ENCODE measurements at places on chromosomes 1 and 21. TPM values are rescaled to one million over a fixed set of nuclear protein-coding genes. Genes with fewer than 3 reads are reported as not detected.

DNA sequence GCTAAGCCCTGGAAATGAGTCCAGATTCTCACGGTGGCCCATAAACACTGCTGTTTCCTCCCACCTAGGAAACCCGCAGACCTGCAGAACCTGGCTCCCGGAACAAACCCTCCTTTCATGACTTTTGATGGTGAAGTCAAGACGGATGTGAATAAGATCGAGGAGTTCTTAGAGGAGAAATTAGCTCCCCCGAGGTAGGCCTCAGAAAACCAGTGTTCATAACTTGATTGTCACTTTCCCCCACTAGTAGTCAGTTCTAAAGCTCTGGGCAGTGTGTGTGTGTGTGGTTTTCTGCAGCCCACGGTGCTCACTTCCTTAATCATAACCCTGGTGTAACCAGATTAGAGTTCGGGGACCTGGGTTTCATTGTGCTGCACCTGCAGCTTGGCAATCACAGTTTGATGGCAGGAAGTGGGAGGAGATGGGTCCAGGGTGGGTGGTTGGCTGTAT, 39.1 kb downstream of the CLIC6 start:
- no peak for DNase-seq

GRCh38 chr1:225888289-225888897, 553 bp downstream of the LEFTY1 start:
- no peak for DNase-seq

DNA sequence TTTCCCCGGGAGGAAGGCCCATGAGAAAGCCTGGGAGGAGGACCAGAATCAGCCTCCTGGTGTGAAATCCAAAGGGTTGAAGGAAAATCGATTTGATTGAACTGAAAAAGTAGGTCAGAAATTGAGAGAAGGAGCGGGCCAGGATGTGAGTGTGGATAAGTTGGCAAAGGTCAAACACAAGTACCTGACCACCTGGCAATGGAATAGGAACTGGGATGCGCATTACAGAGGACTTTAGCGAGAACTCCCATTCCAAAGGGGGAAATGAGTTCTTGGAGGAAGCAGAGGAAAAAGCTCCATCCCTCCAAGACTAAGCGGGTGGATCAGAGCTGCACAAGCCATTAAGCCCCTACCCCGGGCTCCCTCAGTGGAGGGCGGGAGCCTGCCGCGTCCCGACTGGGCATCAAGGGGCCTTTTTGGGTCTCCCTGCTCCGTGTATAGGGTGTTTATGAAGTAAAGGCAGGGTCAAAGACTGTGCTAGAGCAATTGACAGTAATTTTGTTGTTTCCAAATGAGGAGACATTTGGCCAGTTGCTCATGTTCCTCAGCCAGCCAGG, 56.4 kb downstream of the TGFB2 start:
- no peak for DNase-seq

DNA sequence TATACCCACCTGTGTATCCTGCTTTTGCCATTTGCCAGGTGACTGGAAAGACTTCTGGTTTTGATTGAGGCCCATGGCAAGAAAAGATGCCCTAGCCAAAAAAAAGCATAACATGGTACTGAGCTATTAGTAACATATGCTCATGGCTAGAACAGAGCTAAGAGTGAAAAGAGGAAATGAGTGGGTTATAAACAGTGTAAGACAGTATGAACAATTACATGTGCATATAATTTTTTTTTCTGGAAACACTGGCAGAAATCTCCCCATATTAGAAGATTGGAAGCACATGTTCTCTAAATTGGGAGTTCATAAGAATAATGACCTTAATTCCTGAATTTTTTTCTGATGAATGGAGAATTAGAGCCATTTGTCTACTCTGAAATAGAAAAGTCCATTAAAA, 41.2 kb upstream of the PDC start:
- no peak for DNase-seq

DNA sequence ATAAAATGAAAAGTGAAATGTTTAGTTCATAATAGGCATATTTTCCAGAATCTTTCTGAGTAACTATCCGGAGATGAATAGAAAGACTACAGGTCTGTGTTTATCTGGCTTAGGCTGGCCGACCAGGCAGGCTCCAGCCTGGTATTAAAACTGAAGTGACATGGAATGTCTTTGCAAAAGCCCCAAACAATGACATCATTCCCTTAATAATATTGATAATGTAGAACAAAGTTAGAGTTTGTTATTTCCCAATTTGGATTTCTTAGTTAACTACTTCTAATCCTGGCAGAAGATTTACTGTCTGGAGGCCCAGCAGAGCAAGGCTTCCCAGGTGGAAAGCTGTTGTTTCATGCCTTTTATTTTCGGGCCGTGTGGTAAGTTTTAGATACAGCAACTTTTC, 207.7 kb downstream of the GREM2 start:
- DNase-seq = no peak

DNA sequence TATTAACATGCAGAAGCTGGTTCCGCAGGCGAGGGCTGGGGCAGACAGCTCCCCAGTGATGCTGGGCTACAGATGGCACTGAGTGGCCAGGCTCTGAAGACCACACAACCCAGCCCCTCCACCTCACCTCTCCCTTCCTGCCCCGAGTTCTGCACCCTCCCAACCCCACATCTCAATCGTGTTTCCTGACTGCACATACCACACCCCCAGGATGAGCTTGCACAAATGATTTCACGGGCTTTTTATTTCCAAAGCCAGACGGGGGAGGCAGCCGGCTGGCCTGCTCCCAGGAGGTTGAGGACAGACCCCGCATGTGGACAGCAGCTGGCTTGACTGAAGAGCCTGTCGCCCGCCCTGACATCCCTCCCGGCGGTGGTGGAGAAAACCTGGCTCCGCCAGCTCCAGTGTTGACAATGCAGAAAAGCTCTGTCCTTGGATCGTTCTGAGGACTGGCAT, 21.4 kb upstream of the ALDH4A1 start:
- DNase-seq = no peak

- DNase-seq = no peak
Observed at GRCh38 chr1:204563780-204564179, 47.6 kb downstream of the MDM4 start.

- DNase-seq = no peak
Observed at GRCh38 chr21:17784604-17785402, 34.4 kb downstream of the C21orf91 start.

DNA sequence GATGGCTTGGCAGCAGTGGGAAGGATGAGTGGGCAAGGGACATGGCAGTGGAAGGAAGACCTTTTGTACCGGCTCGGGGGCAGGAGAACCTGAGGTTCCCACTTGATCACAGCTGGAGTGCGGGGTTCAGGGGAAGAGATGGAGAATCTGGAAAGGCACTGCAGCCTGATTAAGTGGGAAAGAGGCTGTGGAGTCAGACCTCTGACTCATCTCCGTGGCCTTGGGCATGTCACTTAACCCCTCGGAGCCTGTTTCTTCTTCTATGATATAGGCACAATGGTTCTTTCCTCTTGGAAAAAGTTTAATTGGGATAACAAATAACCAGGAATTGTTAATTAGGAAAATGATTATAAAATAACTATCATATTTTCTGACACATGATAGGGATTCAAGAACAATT, 13.1 kb upstream of the TMEM61 start:
- no peak for DNase-seq

DNA sequence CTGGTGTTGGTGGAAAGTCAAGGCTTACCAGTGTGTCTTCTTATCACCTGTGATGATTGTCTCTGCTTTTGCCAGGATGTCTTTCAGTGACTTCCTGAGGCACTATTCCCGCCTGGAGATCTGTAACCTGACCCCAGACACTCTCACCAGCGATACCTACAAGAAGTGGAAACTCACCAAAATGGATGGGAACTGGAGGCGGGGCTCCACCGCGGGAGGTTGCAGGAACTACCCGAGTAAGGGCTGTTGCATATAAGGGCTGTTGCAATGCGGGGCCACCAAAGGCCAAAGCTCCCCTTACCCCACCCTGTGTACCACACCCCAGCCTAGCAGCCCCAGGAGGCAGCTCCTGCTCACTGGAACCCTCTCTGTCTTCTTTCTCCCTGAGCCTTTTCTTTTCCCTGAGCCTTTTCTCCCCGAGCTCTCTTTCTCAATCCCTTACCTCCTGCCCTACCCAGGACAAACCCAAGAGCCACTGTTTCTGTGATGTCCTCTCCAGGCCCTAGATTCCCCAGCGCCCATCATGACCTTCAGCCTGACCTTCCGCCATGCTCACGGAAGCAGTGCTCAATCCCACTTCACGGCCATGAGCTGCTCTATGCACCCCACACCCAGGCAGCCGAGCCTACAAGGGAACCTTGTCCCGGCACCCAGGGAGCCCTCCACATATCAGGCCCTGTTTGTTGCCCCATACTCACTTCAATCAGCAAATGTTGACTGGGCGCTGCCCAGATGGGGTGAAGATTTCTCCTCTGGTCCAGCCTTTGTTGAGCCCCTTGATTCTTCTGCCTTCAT, 40.6 kb downstream of the CAPN2 start:
- DNase-seq = no peak

- no peak for DNase-seq
Observed at GRCh38 chr1:197481101-197481500, 213.0 kb downstream of the CRB1 start.

DNA sequence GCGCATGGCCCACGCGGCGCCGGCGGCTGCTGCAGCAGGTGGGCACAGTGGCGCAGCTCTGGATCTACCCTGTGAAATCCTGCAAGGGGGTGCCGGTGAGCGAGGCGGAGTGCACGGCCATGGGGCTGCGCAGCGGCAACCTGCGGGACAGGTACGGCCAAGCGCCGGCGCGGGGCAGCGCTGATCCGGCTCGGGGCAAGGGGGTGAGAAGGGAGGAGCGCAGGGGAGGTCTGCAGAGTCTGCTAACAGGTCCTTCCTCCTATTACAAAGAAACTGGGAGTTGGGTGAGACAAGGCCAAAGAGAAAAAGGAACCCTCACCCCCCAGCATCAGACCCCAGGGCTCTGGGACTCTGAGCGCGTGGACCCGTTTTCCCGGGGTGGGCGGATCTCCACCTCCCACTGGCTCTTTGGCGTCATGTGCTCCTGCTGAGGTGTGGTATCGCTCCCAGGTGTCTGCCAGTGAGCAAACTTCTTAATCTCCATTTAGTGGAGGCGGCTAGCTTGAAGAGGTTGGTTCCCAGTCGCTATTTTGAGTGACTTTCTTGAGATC, 431 bp downstream of the MTARC1 start:
- DNase-seq = no peak

DNA sequence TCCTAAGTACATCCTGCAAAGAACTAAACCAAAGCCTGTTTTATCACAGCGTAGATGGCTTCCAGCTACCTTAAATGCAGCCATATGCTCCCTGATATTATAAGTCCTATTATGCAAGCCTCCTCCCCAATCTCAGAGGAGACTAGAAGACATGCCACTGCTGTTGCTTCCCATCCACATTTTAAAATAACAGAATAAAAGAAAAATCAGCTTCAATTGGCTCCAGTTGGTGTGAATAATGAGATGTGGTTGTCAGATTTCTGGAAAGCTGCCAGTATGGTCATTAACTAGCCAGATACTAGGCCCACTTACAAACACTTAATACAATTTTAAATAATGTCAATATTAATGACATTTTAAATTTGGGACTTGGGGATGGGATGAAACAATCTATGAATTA, 25.7 kb downstream of the WARS2 start:
- DNase-seq = no peak

GRCh38 chr1:156499194-156499841, 1.3 kb downstream of the MEF2D start:
- no peak for DNase-seq

- DNase-seq = no peak
Observed at GRCh38 chr1:172939475-172939874, 111.3 kb downstream of the TNFSF18 start.

- DNase-seq = no peak
Observed at GRCh38 chr1:226203240-226203639, 16.7 kb upstream of the ACBD3 start.

DNA sequence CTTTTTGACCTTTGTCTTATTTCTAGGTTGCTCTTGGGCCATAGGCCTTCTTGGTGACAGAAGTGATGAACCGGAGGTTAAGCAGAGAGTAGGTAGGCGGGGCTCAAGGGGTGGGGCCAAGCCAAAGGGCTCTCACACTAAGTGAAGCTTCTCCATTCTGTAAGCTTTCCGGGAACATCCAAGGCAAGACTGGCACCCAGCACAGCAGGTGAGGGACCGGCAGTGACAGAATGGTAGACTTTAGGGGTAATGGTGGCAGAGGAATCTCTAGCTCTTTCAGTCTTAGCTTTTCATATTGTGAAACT, at the start of gene TNFAIP8L2:
Gene TNFAIP8L2 (plus strand): TSS at position 135 of the 305 bp plus-strand sequence. CDS start 2,049 bp downstream, outside the sequence.
- DNase-seq = no peak

GRCh38 chr1:105678334-105678733, 1378.1 kb upstream of the PRMT6 start:
- no peak for DNase-seq

- no peak for DNase-seq
Observed at GRCh38 chr1:215003686-215004085, 78.9 kb upstream of the KCNK2 start.

- peak; percentile 77 for DNase-seq
Observed at GRCh38 chr1:209095627-209096595, 487.6 kb upstream of the CAMK1G start.

DNA sequence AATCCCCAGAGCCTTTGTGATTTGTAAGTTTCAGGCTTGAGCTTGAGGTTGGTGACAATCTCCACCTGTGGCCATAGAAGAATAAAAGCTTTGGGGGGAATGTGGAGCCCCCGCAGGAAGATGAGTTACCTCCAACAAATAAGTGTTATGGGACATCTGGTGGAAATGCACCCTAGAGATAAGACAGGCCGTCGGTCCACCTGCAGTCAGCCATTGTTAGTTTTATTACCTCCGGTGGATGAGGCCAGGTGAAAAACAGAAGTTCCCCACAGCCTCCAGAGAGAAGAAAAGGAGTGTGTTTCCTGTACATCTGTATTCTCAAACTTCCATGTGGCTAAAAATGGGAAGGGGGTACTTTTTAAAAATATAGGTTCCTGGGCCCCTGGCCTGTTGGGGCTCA, 137.4 kb downstream of the KAZN start:
- DNase-seq = no peak

DNA sequence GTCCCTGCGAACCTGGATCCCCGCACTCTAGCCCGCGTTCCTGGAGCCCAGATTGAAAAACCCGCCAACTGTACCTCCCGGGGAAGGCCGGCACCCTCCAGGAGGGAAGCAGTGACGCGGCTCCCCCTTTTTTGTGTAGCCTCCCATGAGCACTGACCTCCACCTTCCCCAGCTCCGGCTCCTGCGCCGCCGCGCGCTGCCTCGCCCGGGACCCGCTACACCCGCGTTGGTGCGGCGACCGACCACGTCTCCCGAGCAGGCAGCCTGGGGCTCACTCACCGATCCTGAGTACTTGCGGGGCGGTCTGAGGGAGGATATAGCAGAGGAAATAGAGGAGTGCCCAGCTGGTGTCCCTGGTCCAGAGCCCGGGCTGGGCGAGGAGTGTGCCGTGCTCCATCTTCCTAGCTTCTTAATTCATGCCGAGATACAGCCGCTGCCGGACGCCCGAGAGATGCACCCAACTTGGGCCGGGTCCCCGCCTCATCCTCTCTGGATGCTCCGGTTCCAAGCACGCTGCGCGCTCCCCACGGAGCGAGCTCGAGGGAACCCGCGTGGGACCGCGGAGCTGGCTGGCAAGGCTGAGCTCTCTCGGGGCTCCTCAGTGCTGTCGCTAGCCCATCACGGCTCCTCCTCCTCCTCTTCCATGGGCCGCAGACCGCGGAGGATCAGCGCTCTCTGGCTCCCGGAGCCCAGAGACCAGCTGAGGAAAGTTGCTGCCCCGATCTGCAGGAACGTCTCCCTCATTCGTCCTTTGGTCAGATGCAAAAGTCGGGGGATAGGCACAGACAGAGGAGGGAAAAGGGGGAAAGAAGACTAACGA, 482 bp downstream of the GRIK1 start:
- DNase-seq = peak; percentile 54

The SELL gene
- 3.1 TPM for total RNA-seq

The OPRD1 gene
- 0.72 TPM for total RNA-seq

The BSND gene
- 0.24 TPM for total RNA-seq

The S100A7 gene
- not detected for total RNA-seq

The CD2 gene
- total RNA-seq = not detected

The UBE2U gene
- not detected for total RNA-seq

The UBASH3A gene
- 1.9 TPM for total RNA-seq

The TENT5C gene
- total RNA-seq = 48.2 TPM

Data from umbilical cord (tissue), 2 donors.